CD4-positive, alpha-beta T cell treated with Interleukin-15 for 1 hour (primary cell): ENCODE measurements at places on chromosomes 7 and 10.

DNA sequence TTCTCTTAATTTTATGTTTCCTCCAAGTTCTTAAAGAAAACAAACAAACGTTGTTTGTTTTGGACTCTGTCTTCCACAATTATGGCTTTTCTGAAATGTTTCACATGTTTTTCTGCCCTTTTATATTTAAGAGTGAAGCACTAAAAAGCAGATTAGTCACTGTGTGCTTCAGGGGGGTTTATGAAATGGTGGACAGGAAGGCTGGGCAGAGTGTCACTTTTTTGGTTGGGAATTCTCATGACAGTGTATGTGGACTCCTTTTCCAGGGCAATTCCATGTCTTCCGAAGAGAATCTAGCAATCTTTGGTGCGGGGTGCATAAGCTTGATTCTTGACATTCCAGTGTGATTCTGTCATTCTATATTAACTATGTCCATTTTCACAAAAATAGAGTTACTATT lies 669.4 kb downstream of the PARD3 start:
- no peak for DNase-seq

DNA sequence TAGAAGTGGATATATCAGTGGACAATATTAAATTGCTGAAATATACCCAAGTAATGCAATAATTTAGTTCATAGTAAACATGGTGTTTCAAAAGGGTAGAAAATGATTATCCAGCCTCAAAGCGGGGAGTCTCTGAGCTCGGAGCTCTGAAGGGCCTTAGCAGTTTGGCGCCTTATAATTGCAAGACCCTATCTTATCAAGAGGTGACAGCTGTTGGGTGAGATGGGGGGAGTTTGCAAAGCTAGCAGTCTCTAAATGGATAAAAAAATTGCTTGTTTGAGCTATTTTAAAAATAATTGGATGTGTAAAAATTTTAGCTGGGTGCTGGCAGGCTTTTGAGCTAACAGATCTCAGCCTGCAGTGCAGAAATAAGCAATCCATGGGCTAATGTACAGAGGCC lies 219.2 kb downstream of the CCSER2 start:
- no peak for DNase-seq

GRCh38 chr10:61592581-61592980 lies 70.1 kb upstream of the CABCOCO1 start:
- no peak for DNase-seq

DNA sequence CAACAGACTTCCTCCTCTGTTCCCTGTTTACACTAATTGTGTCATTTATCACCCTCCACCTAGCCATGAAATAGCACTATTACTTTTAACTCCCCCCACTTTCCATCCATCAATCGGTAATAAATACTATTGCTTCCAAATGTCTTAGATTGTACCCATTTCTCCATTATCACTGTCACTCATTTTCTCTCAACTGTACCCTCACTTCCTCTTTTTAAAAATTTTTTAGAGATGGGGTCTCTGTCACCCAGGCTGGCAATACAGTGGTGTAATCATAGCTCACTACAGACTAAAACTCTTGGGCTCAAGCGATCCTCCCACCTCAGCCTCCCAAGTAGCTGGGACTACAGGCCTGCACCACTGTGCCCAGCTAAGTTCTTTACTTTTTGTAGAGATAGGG lies 123.5 kb upstream of the EGR2 start:
- DNase-seq: no peak

DNA sequence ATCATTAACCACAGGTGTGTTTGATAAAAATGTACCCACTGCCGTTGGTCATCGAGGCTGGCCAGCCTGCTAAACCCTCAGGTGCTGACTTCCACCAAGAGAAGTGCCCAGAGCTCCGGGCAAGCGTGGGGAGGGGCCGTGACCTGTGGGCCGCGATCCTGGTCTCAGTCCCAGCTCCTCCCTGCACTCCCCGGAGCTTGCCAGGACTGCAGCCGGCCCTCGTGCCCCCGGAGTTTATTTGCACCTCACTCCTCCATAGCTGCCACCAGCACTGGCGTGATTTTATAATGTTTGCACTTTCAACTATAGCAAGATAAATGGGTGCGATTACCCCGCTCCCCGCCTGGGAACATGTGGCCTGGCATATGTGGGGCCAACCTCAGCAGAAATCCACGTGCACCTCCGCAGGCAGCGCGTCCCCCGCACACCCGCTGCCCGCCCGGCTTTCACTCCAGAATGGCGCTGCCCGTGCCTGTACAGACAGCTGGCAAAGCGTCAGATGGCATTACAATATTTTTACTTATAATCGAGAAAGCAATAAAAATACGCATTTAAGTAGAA lies 30.8 kb downstream of the UNCX start:
- no peak for DNase-seq

DNA sequence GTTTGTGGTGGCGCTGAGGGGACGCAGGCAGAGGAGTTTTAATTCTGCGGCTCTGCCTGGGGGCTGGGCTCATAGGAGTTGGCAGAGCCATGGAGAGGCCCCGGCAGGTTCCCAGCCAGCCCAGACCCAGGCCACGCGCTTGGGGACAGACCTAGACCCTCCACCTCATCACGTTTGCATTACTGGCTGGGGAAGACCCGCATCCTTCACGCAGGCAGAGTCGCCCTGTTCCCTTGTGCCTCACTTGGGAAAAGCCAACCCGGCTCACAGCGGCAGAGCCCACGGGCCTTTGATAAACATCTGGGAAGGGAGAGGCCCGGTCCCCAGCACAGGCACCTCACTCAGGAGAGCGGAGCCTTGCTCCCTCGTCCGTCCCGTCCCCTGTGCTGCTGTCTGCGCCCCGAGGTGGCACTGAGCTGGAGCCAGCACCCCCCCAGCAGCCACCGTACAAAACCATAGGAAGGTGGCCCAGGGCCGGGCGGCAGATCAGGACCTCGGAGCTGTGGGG lies 112.8 kb downstream of the CYTH3 start:
- no peak for DNase-seq

- no peak for DNase-seq
Observed at GRCh38 chr10:22849077-22849805, 78.6 kb upstream of the ARMC3 start.

- DNase-seq: no peak
Observed at GRCh38 chr7:102439963-102440795, 6.8 kb downstream of the ORAI2 start.

- DNase-seq: no peak
Observed at GRCh38 chr7:20791538-20792434, 5.1 kb upstream of the SP8 start.

GRCh38 chr7:152011860-152012259 lies 13.6 kb upstream of the GALNT11 start:
- no peak for DNase-seq

DNA sequence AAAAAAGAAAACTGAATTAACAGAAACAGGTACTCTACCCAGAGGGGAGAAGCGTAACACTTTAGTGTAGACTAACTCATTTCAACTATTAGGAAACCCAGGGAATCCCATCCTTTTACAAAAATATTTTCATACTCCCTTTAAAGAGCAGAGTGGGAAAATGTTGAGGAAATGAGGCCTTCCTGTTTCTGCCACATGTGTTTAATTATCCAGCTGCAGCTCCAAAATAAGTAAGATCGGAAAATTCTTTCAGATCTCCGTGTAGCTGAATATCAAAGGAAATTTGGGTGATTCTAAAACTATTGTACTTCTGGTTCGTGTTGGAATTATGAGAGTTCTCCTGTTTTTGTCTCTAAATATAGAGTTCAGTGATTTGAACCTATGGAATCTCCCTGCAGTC lies 58.0 kb upstream of the CAV2 start:
- no peak for DNase-seq

DNA sequence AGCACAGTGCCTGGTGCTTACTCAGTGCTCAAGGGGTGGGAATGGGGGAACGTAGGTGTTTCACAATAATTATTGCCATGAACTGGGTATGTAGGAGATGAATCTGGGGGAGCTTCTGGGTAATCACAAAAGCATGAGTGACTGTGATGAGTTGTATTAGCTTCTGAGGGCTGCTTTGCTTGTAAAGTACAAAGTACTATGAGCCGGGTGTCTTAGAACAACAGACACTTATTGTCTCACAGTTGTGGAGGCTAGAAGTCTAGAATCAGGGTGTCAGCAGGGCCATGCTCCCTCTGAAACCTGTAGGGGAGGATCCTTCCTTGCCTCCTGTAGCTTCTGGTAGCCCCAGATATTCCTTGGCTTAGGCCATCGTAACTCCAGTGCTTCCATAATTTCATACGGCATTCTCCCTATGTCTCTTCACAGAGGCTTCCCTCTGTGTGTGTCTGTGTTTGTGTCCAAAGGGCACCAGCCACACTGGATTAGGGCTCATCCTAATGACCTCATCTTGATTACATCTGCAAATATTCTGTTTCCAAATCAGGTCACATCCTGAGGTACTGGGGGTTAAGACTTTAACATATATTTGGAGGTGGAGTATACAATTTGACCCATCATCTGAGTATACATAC lies 84.8 kb upstream of the AGBL3 start:
- no peak for DNase-seq

- no peak for DNase-seq
Observed at GRCh38 chr7:70700941-70701425, 431.0 kb upstream of the GALNT17 start.

DNA sequence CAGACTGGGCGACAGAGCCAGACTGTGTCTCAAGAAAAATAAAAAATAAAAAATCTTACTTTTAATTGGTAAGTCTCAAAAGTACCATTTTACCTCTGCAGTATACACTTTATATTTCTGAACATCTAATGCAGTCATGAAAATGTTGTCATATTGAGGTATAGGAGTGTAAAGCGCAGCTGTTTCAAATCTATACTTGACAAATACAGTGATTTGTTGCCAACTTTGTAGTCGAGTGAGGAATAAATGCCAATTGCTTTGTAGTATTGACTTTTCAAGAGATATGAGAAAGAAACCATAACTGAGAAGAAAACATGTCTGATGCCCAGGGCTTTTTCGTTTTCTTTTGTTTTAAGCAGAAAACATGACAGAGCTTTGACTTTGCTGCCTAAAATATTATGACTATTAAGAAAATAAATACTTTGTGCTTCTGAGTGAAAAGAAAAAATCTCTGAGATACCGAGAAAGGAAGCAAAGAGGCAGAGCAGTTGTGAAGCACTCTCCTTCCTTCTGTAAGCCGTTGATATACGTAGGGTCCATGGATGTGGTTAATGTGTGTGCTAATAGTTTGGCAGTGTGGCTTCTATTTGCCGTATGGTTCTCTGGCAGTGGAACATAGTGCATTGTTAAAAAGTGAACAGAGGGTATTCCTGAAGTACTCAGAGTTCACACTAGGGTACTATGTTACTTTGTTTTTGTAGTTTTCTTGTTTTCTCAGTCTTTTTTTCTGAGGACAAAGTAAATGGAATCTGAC lies 38.2 kb downstream of the AVL9 start:
- no peak for DNase-seq

GRCh38 chr7:84722086-84722485 lies 464.8 kb downstream of the SEMA3D start:
- DNase-seq: no peak

- peak; percentile 36 for DNase-seq
Observed at GRCh38 chr10:85612378-85612775, 754.2 kb downstream of the GRID1 start.

DNA sequence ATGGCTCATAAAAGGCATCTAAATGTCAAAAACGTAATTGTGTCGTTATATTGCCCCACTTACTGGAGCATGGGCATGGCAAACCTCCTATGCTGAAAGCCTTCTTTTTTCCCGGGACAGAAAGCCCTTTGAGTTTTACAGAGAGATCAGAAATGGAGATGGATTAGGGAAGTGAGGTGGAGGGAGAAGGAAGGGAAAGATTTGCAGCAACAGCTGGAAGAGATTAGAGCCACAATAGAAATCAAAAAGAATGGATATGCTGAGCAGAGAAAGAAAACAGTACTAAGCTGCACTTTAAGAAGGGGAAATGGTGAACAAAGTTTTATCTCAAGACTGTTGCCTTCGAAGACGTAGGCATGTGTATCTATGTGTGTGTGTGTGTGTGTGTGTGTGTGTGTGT lies 97.2 kb upstream of the PCGF5 start:
- no peak for DNase-seq

DNA sequence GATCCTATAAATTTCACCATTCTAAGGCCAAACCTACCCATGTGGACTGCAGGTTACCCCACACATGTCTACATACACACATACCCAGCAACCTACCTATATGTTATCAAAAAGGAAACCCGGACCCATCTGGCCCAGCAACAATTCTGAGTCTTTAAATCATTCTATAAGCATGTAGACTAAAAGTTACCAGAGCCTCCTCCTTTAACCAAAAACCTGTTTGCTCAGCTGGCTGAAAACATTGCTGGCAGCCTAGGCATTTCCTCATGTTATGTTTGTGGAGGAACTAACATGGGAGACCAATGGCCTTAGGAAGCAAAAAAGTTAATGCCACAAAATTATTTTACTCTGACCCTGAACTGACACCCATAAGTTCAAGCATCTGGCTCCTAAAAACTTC lies 5.3 kb upstream of the ADCK2 start:
- no peak for DNase-seq

GRCh38 chr10:11678074-11678793 lies 63.9 kb upstream of the ECHDC3 start:
- peak; percentile 50 for DNase-seq

- DNase-seq: peak; percentile 61
Observed at GRCh38 chr7:142626420-142627035, 122.7 kb upstream of the PRSS1 start.

- no peak for DNase-seq
Observed at GRCh38 chr10:29980084-29980483, 79.3 kb downstream of the JCAD start.

GRCh38 chr10:18400906-18401245 lies 250.5 kb downstream of the NSUN6 start:
- no peak for DNase-seq

- DNase-seq: no peak
Observed at GRCh38 chr10:35636956-35637355, 5.1 kb downstream of the FZD8 start.

GRCh38 chr10:87734987-87735827 lies 75.5 kb downstream of the PAPSS2 start:
- no peak for DNase-seq

- DNase-seq: no peak
Observed at GRCh38 chr10:77625379-77625778, 12.2 kb downstream of the KCNMA1 start.

- peak; percentile 66 for DNase-seq
Observed at GRCh38 chr10:62637249-62638061, 167.1 kb upstream of the ADO start.

DNA sequence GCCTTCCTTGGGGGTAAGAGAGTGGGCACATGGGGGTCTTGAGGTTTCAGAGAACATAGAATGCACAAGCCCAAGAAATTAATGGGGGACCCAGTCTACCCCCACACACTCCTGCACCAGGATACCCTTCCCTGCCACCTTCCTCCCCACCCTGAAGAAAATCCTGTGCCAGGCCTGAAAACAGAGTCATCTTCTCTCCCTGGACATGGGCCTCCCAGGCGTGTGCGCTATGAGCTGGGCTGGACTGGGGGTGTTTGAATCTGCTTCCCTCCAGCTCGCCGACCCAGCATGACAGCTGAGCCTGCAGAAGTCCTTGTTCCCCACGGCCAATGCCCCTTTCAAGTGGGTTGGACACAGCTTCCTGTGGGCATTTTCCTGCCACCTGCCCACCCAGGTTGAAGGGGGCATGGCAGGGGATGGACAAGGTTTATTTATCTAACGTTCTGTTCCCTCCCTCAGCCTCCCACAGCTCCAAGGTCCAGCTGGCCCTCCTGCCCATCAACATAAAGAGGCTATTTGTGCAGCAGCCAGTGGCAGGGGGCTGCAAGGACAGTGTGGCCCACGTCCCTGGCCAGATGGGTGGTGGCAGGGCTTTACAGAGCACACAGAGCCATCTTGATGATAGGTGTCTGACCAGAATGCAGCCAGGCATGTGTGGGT lies 141.0 kb downstream of the SH3PXD2A start:
- no peak for DNase-seq

- DNase-seq: no peak
Observed at GRCh38 chr10:68878496-68878895, 22.6 kb upstream of the DDX50 start.

GRCh38 chr10:110725801-110726630 lies 81.9 kb downstream of the RBM20 start:
- no peak for DNase-seq
